AG20443 (cell line): ENCODE measurements at places on chromosomes 1 and 21.

GRCh38 chr1:159040893-159041724, 31.4 kb downstream of the IFI16 start:
- no peak for DNase-seq

DNA sequence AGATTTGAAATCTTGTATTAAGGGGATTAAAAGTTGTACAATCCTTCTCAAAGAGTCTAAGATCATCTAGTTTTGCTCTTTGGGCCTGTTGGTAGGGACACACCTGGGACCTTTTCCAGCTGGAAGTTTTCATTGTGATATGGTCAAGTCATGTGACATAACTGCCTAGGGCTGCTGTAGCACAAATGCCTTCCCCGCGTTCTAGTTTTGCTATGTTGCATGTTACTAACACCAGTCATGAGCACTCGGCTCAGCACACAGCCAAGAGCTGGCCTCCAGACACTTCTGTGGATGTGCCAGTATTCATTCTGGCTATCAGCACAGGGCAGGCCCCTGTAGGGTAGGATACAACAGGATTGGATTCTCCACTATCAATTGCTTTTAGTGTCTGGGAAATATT, 14.6 kb upstream of the FLG2 start:
- no peak for DNase-seq

GRCh38 chr1:225451840-225452515, 24.1 kb upstream of the LBR start:
- no peak for DNase-seq

- DNase-seq: peak; percentile 55
These were observed 6.6 kb downstream of the CBR3 start for GRCh38 chr21:36141513-36141925.

- peak; percentile 81 for DNase-seq
These were observed 86.8 kb downstream of the KCNJ6 start for GRCh38 chr21:37829447-37829846.

DNA sequence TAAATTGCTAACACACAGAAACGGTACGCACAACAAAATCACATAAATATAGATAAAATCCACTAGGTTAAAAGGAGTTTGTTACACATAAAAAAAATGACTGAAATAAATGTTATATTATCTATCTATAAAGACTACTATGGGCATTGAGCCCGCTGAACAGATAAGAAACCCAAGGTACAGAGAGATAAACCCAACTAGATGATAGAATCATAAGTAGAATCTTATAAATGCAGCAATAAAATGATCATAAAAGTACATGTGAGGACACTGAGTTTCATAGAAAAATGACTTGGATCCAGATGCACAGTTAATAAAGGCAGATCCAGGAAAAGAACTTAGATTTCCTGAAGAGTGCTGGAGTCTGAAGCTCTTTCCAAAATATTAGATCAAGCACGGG, 128.7 kb downstream of the RGS7 start:
- no peak for DNase-seq

- no peak for DNase-seq
These were observed 189.4 kb upstream of the HOOK1 start for GRCh38 chr1:59625384-59625783.

- DNase-seq: no peak
These were observed 195.7 kb downstream of the ROR1 start for GRCh38 chr1:63969441-63969901.

DNA sequence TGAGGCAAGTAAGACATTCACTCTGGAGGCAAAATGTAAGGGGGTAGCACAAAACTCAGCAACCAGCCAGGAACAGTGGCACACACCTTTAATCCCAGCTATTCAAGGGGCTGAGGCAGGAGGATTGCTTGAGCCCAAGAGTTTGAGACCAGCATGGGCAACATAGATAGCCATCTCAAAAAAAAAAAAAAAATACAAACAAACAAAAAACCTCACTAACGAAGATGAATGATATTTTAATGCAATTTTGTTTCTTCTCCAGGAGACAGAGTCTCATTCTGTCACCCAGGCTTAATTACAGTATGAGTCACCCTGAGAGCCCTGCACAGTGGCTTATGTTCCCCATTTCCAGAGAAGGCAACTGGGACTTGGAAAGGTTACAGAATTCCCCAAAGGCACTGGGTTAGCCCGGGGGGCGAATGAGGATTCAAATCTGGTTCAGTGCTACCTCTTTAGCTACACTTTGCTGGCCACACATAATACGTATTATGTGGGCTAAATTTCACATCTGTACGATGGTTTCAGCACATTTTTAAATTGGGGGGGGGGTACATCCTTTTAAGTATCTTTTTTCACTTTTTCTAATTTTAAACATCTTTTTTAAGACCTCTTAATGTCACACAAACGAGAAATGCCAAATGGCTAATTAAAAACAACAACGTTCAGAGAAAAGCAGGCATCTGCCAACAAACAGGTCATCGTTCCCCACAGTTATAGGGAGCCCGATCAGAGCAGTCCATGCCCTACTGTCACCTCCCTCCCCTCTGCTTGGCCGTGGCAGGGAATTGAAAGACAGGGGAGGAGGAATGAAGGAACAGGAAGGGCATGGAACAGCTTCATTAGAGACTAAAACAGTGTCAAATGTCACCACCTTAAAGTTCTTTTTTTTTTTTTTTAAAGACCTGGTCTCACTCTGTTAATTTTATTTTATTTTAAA, 3.5 kb downstream of the CELA2A start:
- no peak for DNase-seq

GRCh38 chr1:202189918-202190715, 3.5 kb upstream of the LGR6 start:
- no peak for DNase-seq

GRCh38 chr21:46515109-46515508, 56.4 kb downstream of the DIP2A start:
- no peak for DNase-seq

- DNase-seq: no peak
These were observed 53.2 kb downstream of the RNF187 start for GRCh38 chr1:228540161-228540917.

DNA sequence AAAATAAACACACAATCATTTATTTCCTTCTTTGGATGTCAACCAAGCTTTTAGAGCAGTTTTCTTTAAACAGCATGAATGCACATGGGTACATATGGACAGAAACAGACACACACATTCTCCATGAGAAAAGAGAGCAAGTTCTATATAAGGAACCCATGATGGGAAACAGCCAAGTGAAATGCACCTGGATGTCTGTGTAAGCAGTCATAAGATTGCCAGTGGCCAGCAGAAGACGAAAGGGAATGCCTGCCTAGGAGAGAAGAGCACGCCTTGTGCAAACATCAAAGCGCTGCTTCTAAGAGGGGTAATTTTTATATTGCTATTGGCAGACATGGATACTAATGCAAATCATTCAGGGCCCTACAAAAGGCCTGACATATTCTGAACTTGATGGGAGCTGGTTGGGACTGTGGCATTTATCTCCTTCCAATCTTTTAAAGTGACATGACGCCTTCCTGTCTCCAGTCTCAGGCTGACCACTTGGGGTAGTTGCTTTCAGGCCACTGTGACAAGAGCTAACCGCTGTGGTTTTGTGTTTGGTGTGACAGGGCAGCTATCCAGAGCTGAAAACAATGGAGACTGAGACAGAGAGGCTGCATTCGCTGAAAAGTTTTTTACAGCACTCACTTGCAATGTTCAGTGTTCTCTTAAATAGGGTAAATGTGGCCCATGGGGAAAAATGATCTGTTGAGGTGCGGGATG, 75.0 kb upstream of the DPT start:
- DNase-seq: no peak

GRCh38 chr1:209876078-209876800, 48.5 kb downstream of the UTP25 start:
- no peak for DNase-seq

GRCh38 chr1:233599542-233600073, 14.3 kb upstream of the KCNK1 start:
- DNase-seq: no peak

DNA sequence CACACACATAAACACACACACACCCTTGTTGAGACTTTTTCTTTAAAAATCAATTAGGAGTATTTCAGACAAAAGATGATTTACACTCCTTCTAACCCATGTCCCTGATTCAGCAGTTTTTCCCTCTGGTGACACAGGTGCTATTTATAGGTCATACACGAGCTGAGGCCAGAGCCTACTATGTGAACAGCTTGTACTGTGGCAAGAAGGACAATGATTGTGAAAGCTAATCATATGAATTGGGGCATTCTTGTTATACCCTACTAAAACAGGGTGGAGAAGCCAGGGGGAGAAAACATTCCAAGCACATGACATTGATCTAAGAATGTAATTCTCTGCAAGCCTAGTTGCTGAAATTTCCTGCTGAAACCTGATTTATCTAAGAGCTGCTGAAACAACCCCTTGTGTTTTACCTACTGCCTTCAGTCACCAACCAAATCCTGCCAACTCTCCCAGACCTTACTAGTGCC, 60.3 kb downstream of the XCL1 start:
- DNase-seq: peak; percentile 61

DNA sequence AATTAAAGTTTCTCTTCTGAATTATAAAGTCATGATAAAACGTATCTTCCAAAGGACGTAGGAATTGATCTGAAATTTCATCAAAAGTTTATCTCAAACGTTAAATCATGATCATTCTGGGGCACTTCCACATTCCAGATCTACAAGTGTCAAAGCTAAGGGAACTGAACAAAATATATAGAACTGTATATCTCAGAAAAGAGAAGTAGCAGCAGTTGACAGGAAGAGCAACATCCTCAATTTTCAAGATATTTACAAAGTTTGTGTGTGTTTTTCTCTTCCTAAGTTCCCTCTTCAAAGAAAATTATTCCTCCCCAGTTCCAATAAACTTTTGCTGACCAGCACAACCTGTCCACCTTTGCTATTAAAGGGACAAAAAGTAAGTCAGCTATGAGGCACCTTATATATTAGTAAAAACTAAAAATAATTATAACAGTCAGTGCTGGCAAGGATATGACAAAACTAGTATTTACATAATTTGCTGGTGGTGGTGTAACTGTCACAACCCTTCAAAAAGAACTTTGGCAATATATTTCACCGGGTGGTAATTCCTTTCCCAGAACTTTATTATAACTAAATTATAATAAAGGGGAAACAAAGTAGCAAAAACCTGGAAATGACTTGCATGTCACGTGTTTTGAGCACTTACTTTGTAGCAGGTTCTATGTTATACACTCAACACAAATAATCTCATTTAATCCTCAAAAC, 38.5 kb upstream of the EYA3 start:
- no peak for DNase-seq

GRCh38 chr1:204295671-204296070, 64.1 kb downstream of the PLEKHA6 start:
- DNase-seq: peak; percentile 41

DNA sequence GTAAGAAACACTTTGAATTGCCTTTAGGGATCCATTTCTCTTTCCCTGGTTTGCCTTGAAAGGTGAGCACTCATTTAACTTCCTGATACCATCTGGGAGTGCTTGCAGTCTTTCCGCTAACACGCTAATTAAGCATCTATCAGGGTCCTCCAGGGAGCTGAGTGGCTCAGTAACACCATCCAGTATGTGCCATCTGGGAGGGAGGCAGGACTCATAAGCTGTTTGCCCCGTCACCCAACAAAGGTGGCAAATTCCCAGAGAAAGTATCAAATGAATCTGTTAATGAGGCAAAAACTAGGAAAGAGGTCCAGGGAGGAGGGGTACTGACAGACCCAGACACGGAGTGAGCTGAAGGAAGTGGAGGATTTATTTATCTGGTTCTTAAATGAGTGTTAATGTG, 430.9 kb downstream of the HLX start:
- DNase-seq: no peak

DNA sequence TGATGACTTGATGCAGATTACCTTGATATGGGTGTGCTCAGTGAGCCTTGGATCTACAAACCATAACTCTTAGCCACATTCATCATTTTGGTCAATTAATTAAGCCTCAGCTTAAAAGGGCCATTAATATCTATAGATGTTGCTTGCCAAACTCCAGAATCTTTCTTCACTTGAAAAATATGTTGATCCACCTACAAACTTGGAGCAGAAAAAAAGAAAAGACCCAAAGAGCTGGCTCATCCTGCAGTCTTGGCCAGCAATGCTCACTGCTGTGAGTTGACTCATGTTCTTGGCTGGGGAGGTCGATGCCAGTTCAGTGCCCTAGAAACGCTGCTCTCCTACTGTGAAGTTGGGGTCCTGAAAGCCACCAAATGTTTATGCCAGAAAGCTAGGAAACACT, 75.4 kb downstream of the DPT start:
- DNase-seq: peak; percentile 79

GRCh38 chr1:34974626-34975025, 10.5 kb downstream of the TMEM35B start:
- no peak for DNase-seq

DNA sequence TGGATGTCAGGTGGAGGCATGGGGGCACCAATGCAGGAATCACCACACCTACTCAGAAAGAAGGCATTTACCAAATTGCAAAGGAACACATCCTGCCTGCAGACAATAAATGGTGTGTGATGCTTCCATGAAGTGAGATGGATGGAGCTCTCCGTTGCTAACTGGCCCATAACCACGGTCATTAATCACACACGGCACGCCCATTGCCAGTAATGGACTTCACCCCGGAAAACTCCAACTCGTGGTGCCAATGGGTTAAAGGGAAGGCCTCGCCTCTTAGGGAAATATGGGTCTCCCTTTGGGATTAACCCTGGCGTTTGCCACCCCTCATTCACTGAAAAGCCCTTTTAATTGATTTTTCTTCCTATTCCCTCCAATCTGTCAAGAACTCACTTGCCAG, 443.1 kb upstream of the DAB1 start:
- no peak for DNase-seq

DNA sequence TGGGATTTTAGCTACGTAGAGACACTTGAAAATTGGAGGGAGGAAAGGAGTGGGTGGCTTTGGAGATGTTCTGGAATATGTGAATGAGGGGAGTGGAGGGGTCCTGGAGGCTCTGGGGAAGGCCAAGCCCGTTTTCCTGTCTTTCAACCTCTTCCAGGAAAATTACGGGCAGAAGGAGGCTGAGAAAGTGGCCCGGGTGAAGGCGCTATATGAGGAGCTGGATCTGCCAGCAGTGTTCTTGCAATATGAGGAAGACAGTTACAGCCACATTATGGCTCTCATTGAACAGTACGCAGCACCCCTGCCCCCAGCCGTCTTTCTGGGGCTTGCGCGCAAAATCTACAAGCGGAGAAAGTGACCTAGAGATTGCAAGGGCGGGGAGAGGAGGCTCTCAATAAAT, 442 bp upstream of the RUSC1 start:
- DNase-seq: no peak

DNA sequence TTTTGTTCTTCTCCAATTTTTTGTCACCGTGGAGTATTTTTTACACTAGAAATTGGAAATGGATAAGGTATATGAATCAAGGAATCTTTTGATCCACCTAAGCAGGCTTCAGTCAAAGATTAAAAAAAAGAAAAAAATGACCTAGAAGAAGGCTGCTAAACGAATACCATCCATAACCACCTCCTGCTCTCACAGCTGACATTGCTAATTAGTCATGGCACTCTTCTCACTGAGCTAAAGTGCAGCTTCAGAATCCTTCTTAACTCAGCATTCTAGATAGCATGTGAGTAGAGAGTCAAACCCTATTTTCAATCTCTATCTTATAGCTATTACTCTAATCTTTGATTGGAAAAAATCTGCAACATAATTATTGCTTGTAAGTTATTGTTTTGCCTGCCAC, 40.2 kb upstream of the ST6GALNAC5 start:
- DNase-seq: no peak

GRCh38 chr1:69846267-69846666, 278.5 kb downstream of the LRRC7 start:
- no peak for DNase-seq

- no peak for DNase-seq
These were observed 79.7 kb downstream of the SLC16A1 start for GRCh38 chr1:112876315-112876714.

- no peak for DNase-seq
These were observed 14.6 kb downstream of the OPTC start for GRCh38 chr1:203508463-203509073.
